ENCODE measurements at places on chromosomes 12 and 14. TPM values are rescaled to one million over a fixed set of nuclear protein-coding genes. Genes with fewer than 3 reads are reported as not detected.

DNA sequence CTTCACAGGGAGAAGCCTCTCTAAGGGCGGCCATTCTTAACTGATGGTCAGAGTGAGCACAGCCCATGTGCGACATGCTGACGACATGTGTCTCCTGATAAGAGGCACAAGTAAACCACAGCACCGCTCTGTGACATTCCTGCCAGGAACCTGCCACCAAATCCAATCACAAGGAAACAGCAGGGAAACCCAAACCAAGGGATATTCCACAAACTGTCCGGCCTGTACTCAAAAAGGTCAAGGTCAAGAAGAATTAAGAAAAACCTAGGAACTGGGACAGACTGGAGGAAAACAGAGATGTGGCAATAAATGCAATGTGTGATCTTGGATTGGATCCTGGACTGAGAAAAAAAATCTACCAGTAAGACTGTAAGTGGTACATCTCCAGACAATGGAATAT is 91.9 kb downstream of the SYNE3 start:
- no peak for DNase-seq

DNA sequence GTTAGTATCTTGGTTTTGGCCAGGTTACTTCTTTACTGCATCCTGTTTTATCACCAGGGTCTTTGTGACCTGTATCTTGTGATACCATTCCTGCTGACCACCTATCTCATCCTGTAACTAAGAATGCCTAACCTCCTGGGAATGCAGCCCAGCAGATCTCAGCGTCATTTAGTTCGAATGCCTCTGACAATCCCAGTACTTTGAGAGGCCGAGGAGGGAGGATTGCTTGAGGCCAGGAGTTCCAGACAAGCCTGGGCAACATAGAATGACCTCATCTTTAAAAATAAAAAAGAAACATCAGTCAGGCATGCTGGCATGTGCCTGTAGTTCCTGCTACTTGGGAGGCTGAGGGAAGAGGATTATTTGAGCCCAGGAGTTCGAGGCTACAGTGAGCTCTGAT is 206.5 kb downstream of the SUDS3 start:
- DNase-seq = no peak

DNA sequence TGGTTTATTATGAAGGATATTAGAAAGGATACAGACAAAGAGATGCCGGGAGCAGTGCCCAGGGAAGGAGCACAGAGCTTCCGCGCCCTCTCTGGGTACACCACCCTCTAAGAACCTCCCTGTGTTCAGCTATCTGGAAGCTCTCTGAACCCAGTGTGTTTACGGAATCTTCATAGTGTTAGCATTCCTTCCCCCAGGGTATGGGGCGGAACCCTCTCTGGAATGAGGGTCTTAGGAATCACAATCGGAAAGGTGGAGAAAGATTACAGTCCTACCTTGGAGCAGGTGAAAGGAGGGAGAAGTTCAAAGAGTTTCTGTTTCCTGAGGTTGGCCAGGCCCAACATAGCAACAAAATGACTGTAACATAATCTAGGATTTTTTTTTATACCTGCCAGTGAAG is 6.8 kb upstream of the NUDT4 start:
- DNase-seq = no peak

- DNase-seq = no peak
Observed at GRCh38 chr14:46573498-46573897, 78.1 kb downstream of the RPL10L start.

DNA sequence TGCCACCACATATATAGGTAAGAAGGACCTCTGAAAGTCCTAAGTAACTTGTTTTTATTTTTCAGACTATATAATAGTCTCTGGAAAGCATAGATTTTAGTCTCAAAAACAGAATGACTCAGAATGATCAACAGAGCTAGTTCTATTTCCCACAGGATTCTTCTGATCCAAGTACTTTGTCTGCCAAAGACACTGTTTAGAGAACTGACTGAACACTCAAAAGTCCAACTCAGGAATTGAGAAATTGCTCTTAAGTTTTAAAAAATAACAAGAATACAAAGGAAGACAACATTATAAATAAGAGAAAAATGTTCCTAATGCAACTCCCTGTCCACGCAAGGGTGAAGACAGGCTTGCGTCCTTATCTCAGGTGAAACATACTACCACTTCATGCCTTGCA is 29.0 kb downstream of the LGMN start:
- no peak for DNase-seq

- DNase-seq = no peak
Observed at GRCh38 chr12:2557597-2557996, 237.2 kb upstream of the FKBP4 start.

SMIM41 gene
- total RNA-seq = not detected

DNA sequence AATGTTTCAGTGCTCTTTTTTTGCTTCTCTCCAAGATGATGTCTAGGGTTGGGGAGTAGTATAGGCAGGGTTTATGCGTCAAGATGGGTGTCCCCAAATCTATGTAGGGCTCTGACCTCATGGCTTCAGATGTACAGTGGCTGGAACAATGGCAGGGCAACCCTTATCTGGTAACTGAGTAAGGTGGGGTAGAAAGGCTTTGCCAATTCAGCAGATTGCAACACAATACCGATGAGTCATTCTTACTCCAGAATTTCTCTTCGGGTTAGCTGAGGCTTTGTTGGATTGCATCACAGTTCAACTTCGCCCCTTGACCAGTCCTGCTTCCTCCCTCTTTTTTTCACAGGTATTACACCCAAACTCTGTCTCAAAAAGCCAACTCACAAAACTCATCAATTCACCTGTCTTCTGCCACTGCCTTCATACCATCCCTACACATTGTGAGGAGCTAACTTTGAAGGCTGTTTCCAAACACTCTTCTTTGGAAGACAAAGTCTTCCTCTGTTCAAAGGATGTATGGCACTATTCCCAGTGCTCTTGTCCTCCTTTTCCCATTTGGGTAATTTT is 190.2 kb upstream of the CNOT2 start:
- DNase-seq = no peak

LYZ gene
- 0.21 TPM for total RNA-seq

SP7 gene
- not detected for total RNA-seq

FITM1 gene
- 0.63 TPM for total RNA-seq

- no peak for DNase-seq
Observed at GRCh38 chr12:32926963-32927362, 30.4 kb upstream of the PKP2 start.

FAM177A1 gene
- total RNA-seq = 68.3 TPM

DNA sequence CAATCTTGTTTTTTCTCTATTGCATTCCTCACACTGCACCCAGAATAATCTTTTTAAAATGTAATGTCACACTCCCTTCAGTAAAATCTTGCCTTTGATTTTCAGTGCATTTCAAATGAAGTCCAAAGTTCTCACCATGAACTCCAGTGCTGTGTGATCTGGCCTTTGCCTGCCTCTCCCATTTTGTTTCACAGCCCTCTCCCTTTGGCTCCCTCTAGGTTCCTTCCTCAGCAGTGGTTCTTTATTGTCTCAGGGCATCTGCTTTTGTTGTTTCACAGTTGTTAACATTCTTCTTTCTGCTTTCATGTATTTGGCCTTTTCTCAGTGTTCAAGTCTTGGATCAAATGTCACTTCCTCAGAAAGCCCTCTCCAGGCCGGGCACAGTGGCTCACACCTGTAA is 84.5 kb upstream of the AMN1 start:
- DNase-seq = no peak

OR6C2 gene
- total RNA-seq = not detected

DNA sequence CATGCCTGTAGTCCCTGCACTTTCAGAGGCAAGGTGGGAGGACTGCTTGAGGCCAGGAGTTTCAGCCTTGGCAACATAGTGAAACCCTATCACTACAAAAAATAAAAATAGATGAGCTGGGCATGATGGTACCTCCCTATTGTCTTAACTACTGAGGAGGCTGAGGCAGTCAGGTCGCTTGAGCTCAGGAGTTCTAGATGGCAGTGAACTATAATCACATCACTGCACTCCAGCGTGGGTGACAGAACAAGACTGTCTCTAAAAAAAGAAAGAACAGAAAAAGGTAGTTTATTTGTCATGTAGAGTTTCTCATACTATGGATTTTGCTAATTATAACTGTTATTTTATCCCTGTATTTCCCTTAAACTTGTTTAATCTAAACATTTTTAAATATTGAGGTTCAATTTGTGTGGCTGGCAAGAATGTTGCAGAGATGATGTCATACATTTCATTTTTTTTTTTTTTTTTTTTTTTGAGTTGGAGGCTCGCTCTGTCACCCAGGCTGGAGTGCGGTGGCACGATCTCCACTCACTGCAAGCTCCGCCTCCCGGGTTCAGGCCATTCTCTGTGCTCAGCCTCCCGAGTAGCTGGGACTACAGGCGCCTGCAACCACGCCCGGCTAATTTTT is 39.7 kb upstream of the ATF7IP start:
- no peak for DNase-seq

OTOGL gene
- total RNA-seq = 0.21 TPM

- no peak for DNase-seq
Observed at GRCh38 chr12:15939111-15939510, 28.0 kb downstream of the DERA start.

DNA sequence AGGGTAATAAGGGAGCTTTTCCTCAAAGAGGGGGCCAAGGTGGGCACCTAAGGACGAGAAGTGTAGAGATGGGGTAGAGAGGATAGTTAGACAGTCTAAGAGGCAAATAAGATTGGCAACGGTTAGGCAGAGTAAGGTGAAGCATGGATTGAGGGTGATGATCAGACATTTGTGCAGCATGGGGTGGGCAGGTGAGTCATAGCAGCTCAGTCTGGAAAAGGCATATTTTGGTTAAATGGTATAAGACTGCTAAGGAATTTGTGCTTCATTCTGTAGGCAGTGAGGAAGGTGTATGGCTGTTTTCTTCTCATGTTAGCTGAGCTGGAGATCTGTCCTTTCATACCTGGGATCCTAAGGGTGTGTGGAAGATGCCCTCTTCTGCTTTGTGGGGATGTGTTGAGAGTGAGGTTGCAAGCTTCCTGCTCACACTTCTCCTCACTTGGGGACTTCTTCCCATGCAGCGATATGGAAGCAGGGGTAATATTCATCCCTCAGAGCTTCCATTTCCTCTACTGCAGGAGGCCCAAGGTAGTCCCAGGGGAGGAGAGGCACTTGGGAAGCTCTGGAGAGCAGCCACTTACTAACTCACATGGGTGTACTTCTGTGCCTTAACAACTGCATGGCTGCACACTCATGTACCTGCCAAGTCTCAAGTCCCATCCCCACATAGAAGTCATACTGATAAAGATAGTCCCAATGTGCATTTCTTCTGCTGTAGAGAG is 28.9 kb downstream of the GSG1 start:
- DNase-seq = no peak

DNA sequence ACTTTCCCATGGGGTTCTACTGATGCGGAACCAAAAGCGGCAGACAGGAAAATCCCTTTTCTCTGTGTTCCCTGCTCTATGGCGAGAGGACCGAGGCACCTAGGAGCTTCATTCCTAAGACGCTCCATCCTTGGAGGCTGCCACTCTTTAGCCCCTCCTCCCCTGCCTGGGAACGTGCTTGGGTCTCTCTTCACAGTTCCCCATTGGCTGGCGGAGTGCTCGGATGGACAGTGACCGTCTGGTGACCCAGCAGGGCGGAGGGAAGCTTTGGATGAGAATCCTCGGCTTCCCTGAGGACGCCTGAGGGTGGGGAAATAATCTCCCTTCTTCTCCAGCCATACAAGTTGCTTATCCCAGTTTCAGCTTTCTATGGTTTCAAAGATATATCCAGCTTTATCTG is 37.3 kb downstream of the KCNA5 start:
- no peak for DNase-seq
